Activated B cell treated with CpG ODN at 0.5 μM for 24 hours (primary cell): ENCODE measurements at places on chromosomes 1 and 21. TPM values are rescaled to one million over a fixed set of nuclear protein-coding genes. Genes with fewer than 3 reads are reported as not detected.

- H3K4me3 ChIP-seq: no peak overlapping the region
- peaks cover 13% of the 10 kb centered on the region for H3K27me3 ChIP-seq
- no peak overlapping the region for H3K27ac ChIP-seq
- H3K36me3 ChIP-seq: no peaks in the 10 kb centered on the region
- H3K4me1 ChIP-seq: no peaks in the 10 kb centered on the region
- no peak for DNase-seq
These were observed 2.1 kb upstream of the LCE2B start for GRCh38 chr1:152683846-152684245.

- DNase-seq: no peak
- H3K4me1 ChIP-seq: peaks cover 21% of the 10 kb centered on the region
- H3K27ac ChIP-seq: no peak overlapping the region
- no peaks in the 10 kb centered on the region for H3K36me3 ChIP-seq
- no peak overlapping the region for H3K4me3 ChIP-seq
These were observed 885 bp downstream of the KRTAP10-3 start for GRCh38 chr21:44557491-44558328.

GRCh38 chr1:37822906-37823815 lies 15.2 kb upstream of the YRDC start:
- peaks cover 18% of the 10 kb centered on the region for H3K4me1 ChIP-seq
- no peak overlapping the region for H3K4me3 ChIP-seq
- H3K27ac ChIP-seq: no peak overlapping the region
- no peak for DNase-seq
- no peaks in the 10 kb centered on the region for H3K27me3 ChIP-seq
- peaks cover 69% of the 10 kb centered on the region for H3K36me3 ChIP-seq

GRCh38 chr1:204469304-204469703 lies 25.3 kb downstream of the PIK3C2B start:
- no peak for DNase-seq
- peaks cover 70% of the 10 kb centered on the region for H3K4me1 ChIP-seq
- no peak overlapping the region for H3K4me3 ChIP-seq
- H3K36me3 ChIP-seq: peaks cover 70% of the 10 kb centered on the region
- no peak overlapping the region for H3K27ac ChIP-seq
- no peaks in the 10 kb centered on the region for H3K27me3 ChIP-seq

DNA sequence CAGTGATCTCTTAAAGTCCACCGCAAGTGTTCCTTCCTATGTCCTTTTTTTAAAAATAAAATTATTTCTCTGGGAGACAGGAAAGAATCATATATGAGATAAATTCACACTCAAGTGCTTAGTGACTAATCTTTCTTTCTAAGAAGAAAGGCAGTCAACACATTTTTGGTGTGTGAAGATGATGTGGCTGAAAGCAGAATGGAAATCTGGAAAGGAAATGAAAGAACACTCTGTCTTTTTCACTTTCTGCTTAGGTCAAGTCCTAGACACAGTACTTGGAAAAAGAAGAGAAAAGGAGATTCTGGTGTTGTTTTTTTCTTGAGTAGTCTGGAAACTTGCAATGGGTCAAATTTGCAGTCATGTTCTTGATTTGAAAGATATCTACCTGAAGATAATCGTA lies 45.5 kb upstream of the PRRX1 start:
- H3K27me3 ChIP-seq: peaks cover 2% of the 10 kb centered on the region
- no peak overlapping the region for H3K4me3 ChIP-seq
- no peak for DNase-seq

DNA sequence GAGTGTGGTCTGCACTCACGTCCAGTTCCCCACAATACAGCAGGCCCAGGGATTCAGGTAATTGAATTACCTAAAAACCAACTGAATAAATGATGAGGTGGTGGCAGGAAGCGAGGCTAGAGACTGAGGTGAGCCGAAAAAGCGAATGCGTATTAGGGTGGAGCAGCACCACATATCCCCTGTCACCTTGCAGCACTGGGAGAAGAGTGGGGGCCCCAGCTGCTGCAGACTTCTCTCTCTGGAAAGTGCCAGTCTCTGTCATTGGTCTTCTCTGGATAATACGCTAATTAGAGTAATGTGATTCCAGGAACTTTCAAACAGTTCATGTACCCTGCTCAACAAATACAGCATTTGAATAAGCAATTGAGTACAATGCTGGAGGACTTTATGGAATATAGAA lies 199.0 kb downstream of the RPS6KC1 start:
- H3K27ac ChIP-seq: no peak overlapping the region
- peaks cover 3% of the 10 kb centered on the region for H3K36me3 ChIP-seq
- DNase-seq: no peak
- H3K4me1 ChIP-seq: no peaks in the 10 kb centered on the region
- no peaks in the 10 kb centered on the region for H3K27me3 ChIP-seq

KRTAP11-1 gene
- total RNA-seq: not detected in 2 replicates

SLC6A17 gene
- total RNA-seq: not detected in 2 replicates
